ENCODE measurements at places on chromosomes 1 and 21.

DNA sequence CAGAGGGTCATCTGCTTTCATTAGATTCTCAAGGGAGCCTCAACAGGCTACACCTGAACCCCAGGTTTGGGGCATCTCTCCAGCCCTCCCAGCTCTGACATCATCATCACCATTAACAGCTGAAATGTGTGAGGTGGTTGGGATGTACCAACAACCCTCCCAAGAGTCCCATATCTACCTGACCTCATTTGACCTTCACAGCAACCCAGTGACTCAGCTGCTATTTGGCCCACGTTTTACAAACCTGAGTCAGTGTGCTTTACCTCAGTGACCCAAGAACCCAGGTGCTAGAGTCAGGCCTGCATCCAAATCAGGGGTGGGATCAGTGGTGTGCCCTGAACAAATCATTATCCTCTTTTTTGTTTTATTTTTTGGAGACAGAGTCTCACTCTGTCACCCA lies 53.3 kb upstream of the TINAGL1 start:
- no peak for DNase-seq

DNA sequence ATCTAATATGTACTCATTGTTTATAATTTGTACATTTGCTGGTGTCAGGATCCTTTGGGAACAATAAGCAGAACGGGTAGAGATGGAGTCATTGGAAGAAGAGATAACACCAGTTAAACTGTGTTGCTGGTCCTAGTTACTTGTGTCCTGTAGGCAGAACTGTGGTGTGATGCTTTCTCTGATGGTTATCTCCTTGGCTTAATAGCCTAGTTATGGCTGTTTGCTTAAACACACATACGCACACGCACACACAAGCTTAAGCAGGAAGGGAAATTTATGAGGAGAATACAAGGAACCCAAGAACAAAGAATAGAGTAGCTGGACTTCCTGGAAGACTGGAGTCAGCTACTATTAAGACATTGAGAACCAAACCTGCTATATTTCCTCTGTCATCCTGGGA lies 5.7 kb upstream of the PKN2 start:
- DNase-seq = peak; percentile 50

DNA sequence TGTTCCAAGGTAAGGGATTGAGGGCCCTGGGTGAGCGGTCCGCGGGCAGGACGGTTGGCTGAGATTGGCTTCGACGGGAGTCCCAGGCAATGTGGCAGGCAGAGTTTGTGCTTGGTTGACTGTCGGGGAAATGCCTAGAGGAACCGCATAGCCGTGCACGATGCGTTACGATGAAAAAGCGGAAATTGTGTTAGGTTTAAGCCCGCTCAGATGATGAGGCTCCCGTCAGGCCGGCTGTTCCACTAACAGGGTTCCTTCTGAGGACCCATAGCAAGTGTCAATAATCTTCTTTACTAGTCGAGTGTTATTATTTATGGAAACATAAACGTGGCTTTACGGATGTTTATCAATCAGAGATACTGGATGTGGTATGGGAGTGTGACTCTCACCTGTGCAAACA lies 117.8 kb upstream of the COL6A1 start:
- DNase-seq = no peak

GRCh38 chr1:66370462-66370971 lies 163.4 kb upstream of the SGIP1 start:
- DNase-seq = no peak

- DNase-seq = no peak
Measured at GRCh38 chr1:197041486-197042353, 25.3 kb downstream of the F13B start.

- DNase-seq = no peak
Measured at GRCh38 chr1:64962441-64962840, 3.9 kb downstream of the JAK1 start.

DNA sequence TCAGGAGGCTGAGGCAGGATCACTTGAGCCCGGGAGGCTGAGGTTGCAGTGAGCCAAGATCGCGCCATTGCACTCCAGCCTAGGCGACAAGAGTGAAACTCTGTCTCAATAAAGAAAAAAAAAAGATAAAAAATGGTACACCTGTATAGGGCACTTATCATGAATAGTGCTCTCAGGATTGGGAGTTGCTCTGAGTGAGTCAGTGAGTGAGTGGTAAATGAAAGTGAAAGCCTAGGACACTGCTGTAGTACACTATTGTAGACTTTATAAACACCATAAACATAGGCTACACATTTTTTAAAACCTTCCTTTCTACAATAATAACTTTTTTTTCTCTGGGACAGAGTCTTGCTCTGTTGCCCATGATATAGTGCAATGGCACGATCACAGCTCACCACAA lies 16.8 kb downstream of the PHTF1 start:
- no peak for DNase-seq

GRCh38 chr1:118861216-118861615 lies 126.9 kb downstream of the TBX15 start:
- DNase-seq = no peak

- no peak for DNase-seq
Measured at GRCh38 chr21:33189237-33189636, 40.5 kb upstream of the IFNAR2 start.

Data from hematopoietic multipotent progenitor cell treated with erythropoietin and hydrocortisone succinate and interleukin-3 and kit ligand, for 8 days (in vitro differentiated cells).